Urothelium cell line (cell line): ENCODE measurements at places on chromosomes 1 and 21.

DNA sequence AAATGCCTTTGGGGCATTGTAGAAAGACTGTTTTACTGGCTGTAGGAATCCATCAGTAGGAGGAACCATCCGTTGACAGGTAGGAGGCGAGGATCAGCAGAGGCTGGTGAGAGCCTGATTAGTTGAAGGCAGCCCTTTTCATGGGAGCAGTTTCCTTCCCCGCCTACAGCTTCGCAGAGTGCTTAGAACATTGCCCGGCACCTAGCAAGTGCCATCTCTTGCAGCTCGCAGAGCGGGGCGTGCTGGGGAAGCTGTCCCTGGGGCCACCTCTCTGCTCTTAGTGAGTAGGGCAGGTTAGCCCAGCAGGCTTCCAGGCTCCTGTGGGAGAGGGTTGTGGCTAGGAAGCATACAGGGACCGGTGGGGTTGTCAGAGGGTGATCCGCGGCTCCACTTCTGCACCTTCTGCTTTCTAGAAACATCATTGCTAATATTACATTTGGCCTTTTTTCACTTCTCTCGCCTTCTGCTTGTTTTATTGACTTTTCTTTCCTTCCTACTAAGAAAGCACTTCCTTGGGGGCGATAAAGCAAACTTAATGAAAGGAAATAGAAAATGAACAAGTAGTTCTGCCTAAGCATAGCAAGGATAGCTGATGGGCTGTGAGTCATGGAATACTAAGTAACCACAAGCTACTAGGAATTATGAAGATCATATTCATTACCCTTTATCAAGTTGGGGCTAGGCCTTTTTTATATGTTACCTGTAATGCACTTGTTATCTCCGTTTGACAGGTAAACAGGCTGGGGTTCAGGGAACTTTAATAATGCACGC, 176.7 kb downstream of the GALNT2 start:
- DNase-seq: no peak

GRCh38 chr1:89483010-89483756, 41.4 kb upstream of the LRRC8B start:
- peak; percentile 49 for DNase-seq

DNA sequence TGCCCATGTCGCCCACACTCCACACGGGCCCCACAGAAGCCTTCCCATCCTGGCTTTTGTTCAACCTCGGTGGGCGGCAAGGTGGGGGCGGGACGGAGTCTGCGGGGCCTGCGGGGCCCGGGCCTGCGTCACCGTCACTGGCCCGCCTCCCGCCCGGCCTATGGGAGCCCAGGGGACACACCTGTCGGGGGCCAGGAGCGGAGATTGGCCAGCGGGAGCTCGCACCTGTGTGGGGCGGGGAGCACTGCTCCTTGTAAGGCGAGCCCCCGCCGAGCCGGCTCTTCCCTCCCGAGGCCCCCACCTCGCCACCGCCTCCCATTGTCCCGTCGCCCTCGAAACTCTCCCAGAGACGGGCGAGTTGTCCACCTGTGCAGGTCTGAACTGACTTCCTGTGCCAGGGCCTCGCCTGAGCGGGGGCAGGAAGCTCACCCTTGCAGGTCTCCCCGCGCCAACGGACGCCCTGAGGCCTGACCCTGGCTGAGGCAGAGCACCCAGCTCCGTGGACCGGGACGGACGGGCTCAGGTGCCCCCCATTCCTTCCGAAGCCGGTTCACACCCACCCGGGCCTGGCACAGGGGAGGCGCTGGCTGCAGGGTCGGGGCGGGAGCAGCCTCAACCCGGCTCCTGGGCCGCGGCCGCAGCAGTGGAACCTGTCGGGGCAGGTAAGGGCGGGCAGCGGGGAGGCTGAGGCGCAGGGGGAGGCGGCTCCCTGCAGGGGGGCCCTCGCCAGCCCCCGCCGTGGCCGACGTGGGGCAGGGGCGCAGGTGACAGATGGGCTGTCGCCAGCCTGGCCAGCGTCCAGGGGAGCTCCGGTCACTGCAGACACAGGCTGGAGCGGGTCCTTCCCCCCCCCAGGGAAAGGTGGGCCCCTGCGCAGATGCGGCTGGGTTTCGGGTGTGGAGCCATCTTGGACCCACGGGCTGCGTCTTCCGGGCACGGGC, 10.8 kb upstream of the TTLL10 start:
- DNase-seq: no peak

- DNase-seq: peak; percentile 43
Measured at GRCh38 chr1:113534130-113534817, 144.0 kb downstream of the MAGI3 start.

- DNase-seq: no peak
Measured at GRCh38 chr1:42210421-42211133, 46.0 kb upstream of the GUCA2A start.

DNA sequence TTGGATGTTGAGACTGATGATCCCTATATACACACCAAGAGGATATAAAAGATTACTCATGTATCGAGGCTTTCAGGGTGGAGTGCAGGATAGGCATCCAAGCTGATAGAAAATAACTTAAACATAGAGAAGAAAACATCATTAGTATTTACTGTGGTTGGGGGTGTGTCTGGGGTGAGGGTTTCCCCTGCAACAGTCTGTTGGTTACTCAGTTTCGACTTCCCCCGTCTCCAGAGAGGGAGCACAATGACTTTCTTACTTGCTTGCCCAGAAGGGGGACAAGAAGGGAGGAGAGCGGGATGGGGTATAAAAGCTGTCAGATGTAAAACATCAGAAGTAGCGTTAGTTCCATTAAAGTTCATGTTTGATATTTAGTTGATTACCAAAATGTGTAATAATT, 717.4 kb upstream of the ZP4 start:
- DNase-seq: no peak

- DNase-seq: no peak
Measured at GRCh38 chr1:161499099-161500039, 5.9 kb upstream of the FCGR2A start.

DNA sequence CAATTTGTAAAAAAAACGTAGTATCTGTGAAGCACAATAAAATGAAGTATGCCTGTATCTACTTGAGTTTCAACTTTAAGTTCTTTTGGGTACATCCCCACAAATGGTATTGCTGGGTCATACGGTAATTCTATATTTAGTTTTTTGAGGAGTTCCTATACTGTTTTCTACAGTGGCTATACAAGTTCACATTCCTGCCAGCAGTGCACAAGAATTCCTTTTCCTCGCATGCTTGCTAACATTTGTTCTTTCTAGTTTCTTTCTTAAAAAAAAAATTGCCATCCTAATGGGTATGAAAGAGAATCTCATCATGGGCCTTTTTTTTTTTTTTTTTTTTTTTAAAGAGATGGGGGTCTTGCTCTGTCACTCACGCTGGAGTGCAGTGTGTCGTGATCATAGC, 41.9 kb downstream of the UCK2 start:
- DNase-seq: no peak

DNA sequence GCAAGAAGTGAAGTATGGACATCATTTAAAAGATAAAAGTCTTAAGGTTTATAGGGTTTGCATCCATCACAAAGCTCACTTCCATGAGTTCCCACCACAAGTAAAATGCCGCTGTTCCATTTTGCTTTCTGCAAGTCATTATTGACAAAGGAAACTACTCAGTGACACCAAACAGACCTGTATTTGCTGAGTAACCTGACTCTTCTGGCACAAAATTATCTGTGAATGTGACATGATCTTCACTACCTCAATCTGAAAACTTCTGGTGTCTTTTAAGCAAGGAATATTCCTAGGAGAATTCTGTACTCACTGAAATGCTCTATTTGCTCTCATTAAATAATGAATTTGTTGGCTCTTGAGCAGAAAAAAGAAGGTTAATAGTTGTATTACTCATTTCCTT, 1077.4 kb upstream of the ADGRL4 start:
- DNase-seq: no peak

- DNase-seq: peak; percentile 87
Measured at GRCh38 chr1:212699104-212699624, 476 bp downstream of the BATF3 start.
